ENCODE measurements at places on chromosomes 3 and 15.
A peak's percentile ranks its signal among the peaks of the same experiment; 100 is the strongest.

GRCh38 chr15:79593119-79593869, 161.2 kb downstream of the MINAR1 start:
- H3K4me1 ChIP-seq = no peaks in the 10 kb centered on the region
- no peaks in the 10 kb centered on the region for H3K36me3 ChIP-seq
- no peak for DNase-seq
- H3K4me3 ChIP-seq = no peak overlapping the region
- no peaks in the 10 kb centered on the region for H3K27me3 ChIP-seq

GRCh38 chr3:155185631-155186071, 105.5 kb downstream of the MME start:
- no peak for DNase-seq
- no peaks in the 10 kb centered on the region for H3K36me3 ChIP-seq
- no peak overlapping the region for H3K4me3 ChIP-seq

DNA sequence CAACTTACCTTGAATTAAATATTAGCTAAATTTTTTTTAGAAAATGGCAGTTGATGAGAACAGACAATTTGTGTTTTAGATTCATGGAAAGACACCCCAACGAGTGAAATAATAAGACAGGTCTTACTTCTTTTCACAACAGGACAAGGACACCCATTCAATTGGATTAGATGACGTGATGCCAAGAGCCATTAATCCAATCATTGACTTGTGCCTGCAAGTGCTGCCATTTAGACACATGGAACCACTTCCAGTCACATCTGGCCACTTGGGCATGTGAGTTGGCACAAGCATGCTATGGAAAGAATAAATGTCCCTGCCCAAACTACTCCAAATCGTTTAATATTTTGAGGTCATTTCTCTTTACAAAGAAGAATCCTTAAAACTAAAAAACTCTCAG, 1308.8 kb downstream of the ROBO2 start:
- no peak overlapping the region for H3K4me3 ChIP-seq
- no peaks in the 10 kb centered on the region for H3K27me3 ChIP-seq
- no peak for DNase-seq
- H3K27ac ChIP-seq = no peak overlapping the region
- H3K4me1 ChIP-seq = no peaks in the 10 kb centered on the region

- DNase-seq = no peak
- H3K4me3 ChIP-seq = no peak overlapping the region
- H3K36me3 ChIP-seq = no peaks in the 10 kb centered on the region
- peaks cover 16% of the 10 kb centered on the region for H3K4me1 ChIP-seq
Measured at GRCh38 chr15:25804451-25804850, 58.7 kb downstream of the ATP10A start.

DNA sequence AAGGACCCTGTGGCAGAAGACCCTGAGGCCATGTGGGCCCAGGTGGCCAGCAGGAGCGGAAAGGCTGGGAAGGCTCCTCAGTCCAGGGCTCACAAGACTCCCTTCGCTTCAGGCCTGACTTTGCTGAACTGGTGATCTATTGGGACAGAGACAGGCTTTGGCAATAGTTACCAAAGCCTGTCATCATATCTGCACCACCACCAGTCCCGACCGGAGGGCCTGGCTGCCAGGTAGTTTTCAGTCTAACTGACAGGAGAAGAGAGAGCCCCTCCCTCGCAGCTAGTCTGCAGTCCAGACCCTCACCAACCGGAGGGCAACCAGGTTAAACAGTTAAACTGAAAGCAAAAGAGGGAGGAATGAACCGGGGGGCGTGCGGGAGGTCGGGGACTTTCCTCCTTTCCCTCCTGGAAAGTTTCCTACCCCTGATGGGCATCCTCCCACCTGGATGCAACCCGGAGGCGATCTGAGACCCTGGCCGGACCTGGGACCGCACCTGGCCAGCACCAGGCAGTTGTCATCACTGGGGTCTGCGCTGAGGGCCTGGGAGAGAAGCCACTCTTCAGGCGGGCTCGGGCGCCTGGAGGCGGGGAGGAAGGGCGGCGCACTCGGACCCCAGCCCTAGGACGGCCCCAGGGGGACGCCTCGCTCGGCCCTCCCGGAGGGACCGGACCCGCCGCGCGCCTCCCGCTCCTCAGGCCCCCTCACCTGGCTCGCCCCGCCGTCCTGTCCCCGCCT, 435 bp downstream of the RAB27A start:
- peak overlapping the region; percentile 87 for H3K4me3 ChIP-seq
- DNase-seq = peak; percentile 34
- H3K4me1 ChIP-seq = peaks cover 30% of the 10 kb centered on the region

DNA sequence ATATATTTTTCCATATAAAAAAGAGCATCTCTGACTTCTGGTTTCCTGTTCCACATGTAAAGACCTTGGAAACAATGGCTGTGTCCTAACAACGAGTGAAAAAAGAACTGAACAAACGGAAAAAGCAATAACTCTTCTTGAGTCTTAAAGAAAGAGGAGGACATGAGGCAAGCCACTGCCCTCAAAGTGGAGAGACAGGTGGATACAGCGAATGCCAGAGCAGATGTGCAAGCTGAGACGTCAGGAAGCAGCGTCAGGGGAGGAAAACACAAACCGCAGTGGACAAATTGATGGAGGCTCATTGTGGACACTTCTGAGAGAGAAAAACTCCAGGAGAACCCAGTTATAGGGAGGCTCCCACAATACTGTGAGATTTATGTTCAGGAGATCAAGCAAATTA, 208.0 kb upstream of the MME start:
- DNase-seq = no peak
- no peaks in the 10 kb centered on the region for H3K27me3 ChIP-seq
- H3K4me1 ChIP-seq = no peaks in the 10 kb centered on the region
- no peaks in the 10 kb centered on the region for H3K36me3 ChIP-seq
- no peak overlapping the region for H3K4me3 ChIP-seq

- H3K27me3 ChIP-seq = no peaks in the 10 kb centered on the region
- no peak overlapping the region for H3K4me3 ChIP-seq
- peaks cover 49% of the 10 kb centered on the region for H3K4me1 ChIP-seq
- H3K27ac ChIP-seq = peak overlapping the region; percentile 68
Measured at GRCh38 chr3:157127831-157128767, 31.8 kb downstream of the CCNL1 start.

DNA sequence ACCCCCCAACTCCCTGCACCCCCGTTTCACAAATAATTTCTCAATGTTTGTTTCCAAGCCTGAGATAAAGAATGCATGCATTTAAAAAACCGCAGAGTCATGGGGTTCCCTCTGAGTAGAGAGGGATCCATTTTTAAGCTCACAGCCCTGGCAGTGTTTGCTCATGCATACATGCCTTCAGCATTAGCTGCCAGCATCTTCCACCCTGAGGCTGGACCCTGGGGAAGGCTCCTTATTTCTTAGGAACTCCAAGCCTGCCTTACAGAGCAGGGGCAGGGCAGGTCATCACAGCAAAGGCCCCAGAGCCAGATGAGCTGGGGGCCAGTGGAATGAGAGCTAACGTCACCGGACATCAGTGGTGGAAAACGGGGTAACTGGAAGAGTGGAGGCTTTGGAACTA, 31.3 kb downstream of the TLE3 start:
- H3K27ac ChIP-seq = no peak overlapping the region
- no peak for DNase-seq
- H3K36me3 ChIP-seq = peaks cover 59% of the 10 kb centered on the region
- no peaks in the 10 kb centered on the region for H3K27me3 ChIP-seq
- H3K4me1 ChIP-seq = no peaks in the 10 kb centered on the region
